Stimulated activated CD4-positive, alpha-beta T cell treated with anti-CD3 and anti-CD28 coated beads, Interleukin-2, amount 100 ng/mL, for 4 hours (primary cell): ENCODE measurements at places on chromosomes 2 and 18.

GRCh38 chr18:9961041-9961440, 47.2 kb downstream of the VAPA start:
- no peak for DNase-seq

GRCh38 chr18:59228351-59228750, 8.4 kb downstream of the GRP start:
- no peak for DNase-seq

DNA sequence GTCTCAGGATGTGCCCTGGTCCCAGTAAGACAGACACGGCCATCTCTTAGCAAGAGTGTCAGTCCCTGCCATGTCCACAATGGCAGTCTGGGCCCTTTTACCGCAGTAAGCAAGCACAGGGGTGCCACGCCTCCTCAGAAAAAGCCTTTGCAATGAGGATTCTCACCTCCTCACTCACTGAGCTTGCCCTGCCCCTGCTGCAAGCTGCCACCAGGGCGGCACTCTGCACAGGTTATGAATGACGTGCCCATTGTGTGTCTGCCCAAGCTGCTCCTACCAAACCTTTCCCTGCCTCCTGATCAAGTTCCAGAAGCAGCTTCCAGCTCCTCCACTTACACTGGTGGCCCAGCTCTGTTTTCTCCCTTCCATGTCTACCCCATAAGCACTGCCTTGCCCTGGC, 23.3 kb downstream of the ERCC3 start:
- no peak for DNase-seq

DNA sequence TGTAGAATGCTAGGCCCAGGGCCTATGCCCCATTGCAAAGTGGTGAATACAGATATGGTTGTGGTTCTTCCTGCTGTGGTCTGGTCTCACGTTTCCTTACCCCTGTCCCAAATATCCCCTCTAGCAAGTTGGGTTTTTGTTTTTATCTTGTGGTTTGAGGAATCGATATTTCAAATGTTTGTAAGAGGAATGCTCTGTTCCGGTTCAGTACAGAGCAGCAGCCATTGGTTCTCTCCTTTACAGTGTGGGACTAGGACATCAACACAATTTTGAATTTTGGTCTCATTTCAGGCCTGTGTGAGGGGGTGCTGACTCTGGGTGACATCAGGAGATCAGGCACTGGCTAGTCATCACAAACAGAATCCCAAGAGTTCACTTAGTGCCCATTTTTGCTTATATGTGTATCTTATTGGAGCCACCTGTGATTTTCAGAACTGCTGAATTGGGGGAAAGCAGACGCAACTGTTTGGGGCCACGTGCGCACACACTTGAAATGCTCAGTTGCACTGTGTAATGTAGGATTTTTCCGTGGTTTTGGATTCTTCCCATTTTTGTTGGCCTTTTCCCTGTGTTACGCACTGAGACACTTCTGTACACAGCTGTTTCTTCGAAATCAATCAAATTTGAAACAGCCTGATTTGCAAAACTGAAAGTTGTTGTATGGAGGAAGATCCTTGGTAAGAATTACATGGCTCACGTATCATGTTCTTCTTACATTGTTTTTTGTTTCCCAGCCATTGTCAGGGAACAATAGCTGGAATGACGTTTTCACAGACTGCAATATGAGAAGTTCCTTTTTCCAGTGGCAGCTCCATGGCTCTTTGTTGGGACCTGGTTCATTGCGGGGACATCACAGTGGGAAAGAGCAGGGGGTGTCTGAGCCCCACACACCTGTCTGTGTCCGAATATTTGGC, 8.6 kb downstream of the SH3BP4 start:
- no peak for DNase-seq

DNA sequence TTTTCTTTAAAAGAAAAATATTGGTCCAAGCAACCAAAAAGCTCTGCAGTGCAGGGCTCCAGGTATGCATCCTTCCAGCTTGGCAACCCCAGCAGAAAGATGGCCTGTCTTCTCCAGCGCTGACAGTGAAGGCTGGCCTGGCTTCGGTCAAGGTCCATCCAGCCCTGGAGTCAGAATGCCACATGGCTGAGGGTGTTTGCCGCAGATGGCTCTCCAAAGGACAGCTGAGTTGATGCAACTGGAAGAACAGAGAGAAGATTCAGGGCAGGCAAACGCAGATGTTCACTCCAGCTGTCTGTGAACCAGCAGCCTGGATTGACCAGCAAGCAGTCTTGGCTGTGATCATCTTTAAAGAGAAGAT, 51.4 kb downstream of the MARCO start:
- no peak for DNase-seq

DNA sequence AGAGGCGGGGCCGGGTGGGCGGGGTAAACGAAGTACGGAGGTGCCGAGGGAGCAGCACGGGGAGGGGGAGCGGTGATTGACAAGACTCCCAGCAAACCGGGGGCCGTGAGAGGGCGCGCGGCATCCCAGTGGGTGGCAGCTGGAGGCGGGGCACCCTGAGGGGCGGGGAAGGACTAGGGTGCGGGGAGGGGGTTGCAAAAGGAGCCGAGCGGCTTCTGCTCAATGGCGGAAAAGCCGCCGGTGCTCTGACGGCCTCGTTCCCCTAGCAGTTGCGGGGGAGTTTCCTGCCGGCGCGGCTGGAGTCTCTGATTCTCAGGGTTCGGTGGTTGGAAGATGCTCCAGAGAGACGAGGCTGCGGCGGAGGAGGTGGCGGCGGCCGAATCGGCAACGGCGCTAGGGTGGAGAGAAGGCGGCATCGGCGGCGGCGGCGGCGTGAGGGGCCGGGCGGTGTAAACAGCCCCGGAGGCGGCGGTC, at the start of gene PPM1B:
TSS of gene PPM1B (plus strand) at position 195 of the 474 bp plus-strand sequence. CDS start 32,325 bp downstream, outside the sequence.
- peak; percentile 99 for DNase-seq

- no peak for DNase-seq
These were observed 55.7 kb upstream of the PDE1A start for GRCh38 chr2:182482511-182482910.
